ENCODE measurements at places on chromosomes 12 and 14.

GRCh38 chr14:59863806-59864525 is 6.6 kb downstream of the RTN1 start:
- no peak overlapping the region for H3K27ac ChIP-seq
- H3K4me3 ChIP-seq = no peak overlapping the region
- H3K27me3 ChIP-seq = peaks cover 26% of the 10 kb centered on the region
- no peak for DNase-seq
- no peaks in the 10 kb centered on the region for H3K36me3 ChIP-seq

DNA sequence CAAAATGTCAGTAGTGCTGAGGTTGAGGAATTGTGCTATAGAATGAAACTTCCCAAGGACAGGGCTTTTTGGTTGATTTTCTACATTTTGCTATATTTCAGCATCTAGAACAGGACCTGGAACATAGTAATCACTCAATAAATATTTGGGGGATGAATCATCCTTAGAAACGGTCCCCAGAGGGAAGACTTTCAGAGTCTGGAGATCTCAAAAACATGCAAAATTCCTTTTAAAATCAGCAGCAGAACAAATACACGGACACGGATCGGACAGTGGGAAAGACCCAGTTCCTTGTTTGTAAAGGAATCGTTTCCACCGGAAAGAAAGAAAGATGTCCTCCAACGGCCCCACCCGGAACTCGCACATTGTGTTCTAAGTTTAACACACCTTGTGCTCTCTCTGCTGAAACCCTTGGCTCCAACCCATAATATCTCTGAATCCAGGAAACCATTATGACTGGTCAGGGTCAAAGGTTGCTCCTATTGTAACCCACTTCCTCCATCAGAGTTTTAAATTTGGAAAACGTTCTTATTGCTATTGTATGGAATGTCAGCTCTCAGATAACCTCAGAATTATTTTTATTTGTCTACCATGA is 617.2 kb downstream of the MED13L start:
- DNase-seq = no peak
- H3K27ac ChIP-seq = no peak overlapping the region
- no peaks in the 10 kb centered on the region for H3K36me3 ChIP-seq
- H3K27me3 ChIP-seq = no peaks in the 10 kb centered on the region
- H3K4me1 ChIP-seq = no peaks in the 10 kb centered on the region
- no peak overlapping the region for H3K4me3 ChIP-seq

- H3K27me3 ChIP-seq = peaks cover 21% of the 10 kb centered on the region
- no peaks in the 10 kb centered on the region for H3K4me1 ChIP-seq
- H3K36me3 ChIP-seq = no peaks in the 10 kb centered on the region
- DNase-seq = no peak
- H3K27ac ChIP-seq = no peak overlapping the region
Observed at GRCh38 chr14:74634964-74635363, 22.9 kb upstream of the LTBP2 start.

DNA sequence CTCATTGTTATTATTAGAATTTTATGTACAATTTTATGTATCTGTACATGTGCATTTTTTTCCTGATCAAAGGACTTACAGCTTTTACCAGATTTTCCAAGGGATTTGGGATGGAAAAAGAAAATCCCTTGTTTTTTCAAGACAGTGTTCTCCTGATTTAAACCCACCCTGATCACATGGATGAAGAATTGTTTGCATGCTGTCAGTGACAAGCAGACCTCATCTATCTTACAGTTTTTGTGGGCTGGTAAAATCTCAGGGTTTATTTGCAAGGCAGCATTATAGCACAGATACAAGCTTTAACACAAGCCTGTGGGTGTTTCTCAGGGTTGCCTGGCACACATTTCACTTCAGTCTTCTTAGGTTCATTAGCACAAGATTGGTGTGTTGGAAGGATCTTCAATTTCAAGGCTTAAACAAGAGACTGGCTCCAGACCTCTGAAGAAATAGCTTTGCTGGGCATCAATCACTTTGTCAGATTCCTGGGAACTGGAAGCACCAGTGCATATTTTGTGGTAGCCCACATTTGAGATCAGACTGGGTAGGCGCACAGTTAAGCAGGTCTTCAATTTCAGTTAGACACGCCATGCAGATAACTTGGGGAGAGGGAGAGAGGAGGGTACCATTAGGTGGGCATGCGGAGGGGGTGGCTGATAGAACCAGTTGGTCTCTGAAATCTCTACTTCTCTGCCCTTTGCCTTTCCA is 118.0 kb downstream of the TBX5 start:
- no peak for DNase-seq
- no peaks in the 10 kb centered on the region for H3K36me3 ChIP-seq
- H3K27me3 ChIP-seq = no peaks in the 10 kb centered on the region

DNA sequence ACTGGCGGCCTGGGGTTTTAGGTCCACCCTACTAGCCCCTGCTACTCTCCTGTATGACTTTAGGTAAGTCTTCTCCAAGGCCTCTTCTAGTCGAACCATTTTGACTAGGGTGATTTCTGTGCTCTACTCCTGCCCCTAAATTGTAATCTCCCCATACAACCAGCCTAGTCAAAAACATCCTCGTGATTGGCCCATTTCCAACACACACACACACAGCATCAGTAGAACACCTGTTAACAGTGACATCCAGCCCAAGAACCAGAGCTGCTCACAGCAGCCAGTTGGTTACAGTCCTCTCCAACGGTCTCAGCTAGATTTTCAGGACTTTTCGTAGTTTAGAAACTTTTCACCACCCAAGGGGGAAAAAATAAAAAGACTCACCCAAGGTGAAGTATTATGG is 30.9 kb downstream of the NT5DC3 start:
- no peak overlapping the region for H3K27ac ChIP-seq
- H3K36me3 ChIP-seq = peaks cover 6% of the 10 kb centered on the region
- no peaks in the 10 kb centered on the region for H3K27me3 ChIP-seq
- no peak overlapping the region for H3K4me3 ChIP-seq
- H3K4me1 ChIP-seq = no peaks in the 10 kb centered on the region

DNA sequence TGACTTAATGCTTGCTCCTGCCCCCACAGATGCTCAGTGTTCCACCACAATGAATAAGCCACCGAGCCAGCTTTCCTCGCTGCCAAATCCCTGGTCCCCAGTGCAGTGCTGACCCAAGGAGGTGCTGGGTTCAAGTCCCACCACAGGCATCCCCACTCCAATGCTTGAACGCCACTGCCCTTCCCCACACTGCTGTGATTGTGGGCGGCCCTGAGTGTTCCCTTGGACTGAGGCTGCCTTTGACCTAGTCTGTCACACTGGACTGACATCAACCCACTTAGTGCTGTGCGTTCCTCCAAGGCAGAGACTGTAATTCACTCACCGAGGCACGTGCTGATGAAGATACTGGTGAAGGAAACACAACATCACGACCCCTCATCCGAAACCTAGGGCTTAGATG is 83.4 kb upstream of the TMCC3 start:
- no peaks in the 10 kb centered on the region for H3K4me1 ChIP-seq
- H3K36me3 ChIP-seq = no peaks in the 10 kb centered on the region
- peaks cover 3% of the 10 kb centered on the region for H3K27me3 ChIP-seq
- H3K27ac ChIP-seq = no peak overlapping the region
- H3K4me3 ChIP-seq = no peak overlapping the region

DNA sequence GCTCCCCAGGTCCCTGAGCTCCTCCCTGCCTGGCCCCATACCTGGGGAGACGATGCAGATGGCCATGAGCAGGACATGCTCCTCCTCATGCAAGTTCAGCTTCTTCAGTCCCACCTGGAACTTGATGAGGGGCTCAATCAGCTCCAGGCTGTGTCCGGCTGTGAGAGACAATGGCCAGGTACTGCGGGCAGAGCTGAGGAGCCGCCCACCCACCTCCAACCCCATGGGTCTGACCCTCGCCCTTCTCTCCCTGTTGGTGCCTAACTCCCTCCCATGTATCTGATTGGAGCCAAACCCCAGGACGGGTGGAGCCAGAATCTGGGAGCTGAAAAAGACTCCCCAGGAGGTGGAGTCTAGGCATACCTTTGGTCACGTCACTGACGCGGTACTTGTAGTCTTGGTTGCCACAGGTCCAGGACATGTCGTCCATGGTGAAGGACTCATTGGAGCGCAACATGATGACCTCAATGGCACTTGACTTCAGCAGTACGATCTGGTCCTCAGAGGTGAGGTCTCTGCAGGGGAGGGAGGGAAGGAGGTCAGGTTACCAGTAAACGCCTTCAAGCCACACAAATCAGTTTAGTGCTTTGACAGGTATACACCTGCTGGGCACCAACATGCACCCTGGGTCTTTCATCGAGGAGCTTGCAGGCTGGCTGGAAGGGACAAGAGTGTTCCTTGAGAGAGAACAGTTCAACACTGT is 26.7 kb upstream of the HDAC7 start:
- peaks cover 65% of the 10 kb centered on the region for H3K36me3 ChIP-seq
- H3K27me3 ChIP-seq = no peaks in the 10 kb centered on the region
- no peak for DNase-seq

- peaks cover 60% of the 10 kb centered on the region for H3K4me1 ChIP-seq
- no peaks in the 10 kb centered on the region for H3K27me3 ChIP-seq
- H3K27ac ChIP-seq = peak overlapping the region; percentile 59
- H3K36me3 ChIP-seq = peaks cover 46% of the 10 kb centered on the region
- DNase-seq = no peak
- no peak overlapping the region for H3K4me3 ChIP-seq
Observed at GRCh38 chr14:21219561-21220111, 49.6 kb downstream of the HNRNPC start.

DNA sequence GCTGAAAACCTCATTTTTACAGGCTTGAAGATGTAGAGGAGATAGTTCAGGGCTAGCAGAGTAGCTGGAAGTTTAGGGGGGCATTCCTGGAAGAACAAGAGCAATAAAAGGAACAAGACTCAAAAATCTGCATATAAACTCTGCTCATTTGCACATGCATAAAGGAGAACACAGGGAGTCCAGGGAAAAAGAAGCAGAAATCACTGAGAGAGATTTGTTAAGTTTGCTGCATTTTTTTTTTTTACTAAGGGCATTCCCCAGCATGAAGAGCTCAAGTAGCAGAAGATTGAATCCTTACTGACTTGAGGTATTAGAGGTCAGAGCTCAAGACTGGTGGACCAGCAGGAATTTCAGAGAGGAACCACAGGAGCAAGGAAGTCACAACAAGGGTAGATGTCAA is 28.2 kb upstream of the BCL11B start:
- H3K4me1 ChIP-seq = no peaks in the 10 kb centered on the region
- H3K27ac ChIP-seq = no peak overlapping the region
- no peak overlapping the region for H3K4me3 ChIP-seq
- no peak for DNase-seq
- H3K36me3 ChIP-seq = peaks cover 3% of the 10 kb centered on the region

GRCh38 chr14:105847400-105847799 is 321.0 kb downstream of the TMEM121 start:
- H3K27me3 ChIP-seq = peaks cover 2% of the 10 kb centered on the region
- DNase-seq = no peak

GRCh38 chr12:105736498-105736897 is 402.3 kb downstream of the NUAK1 start:
- H3K27ac ChIP-seq = no peak overlapping the region
- H3K27me3 ChIP-seq = peaks cover 2% of the 10 kb centered on the region
- no peaks in the 10 kb centered on the region for H3K4me1 ChIP-seq
- no peaks in the 10 kb centered on the region for H3K36me3 ChIP-seq
- H3K4me3 ChIP-seq = no peak overlapping the region
- DNase-seq = no peak

DNA sequence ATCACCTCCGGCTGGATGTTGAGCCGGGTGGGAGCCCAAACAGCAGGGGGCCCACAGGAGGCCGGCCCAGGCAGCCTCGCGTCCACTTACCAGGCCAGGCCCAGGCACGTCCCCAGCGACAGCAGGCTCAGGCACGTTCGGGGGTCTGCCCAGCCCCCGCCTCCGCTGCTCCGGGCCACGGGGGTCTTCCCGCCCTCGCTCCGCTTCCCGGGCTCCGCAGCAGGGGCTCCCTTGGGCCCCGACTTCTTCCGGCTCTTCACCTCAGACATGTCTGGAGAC is 216 bp downstream of the IKBIP start:
- peaks cover 51% of the 10 kb centered on the region for H3K4me1 ChIP-seq
- DNase-seq = no peak
- peak overlapping the region; percentile 92 for H3K4me3 ChIP-seq
- H3K27ac ChIP-seq = peak overlapping the region; percentile 95
- no peaks in the 10 kb centered on the region for H3K27me3 ChIP-seq
- peaks cover 14% of the 10 kb centered on the region for H3K36me3 ChIP-seq

DNA sequence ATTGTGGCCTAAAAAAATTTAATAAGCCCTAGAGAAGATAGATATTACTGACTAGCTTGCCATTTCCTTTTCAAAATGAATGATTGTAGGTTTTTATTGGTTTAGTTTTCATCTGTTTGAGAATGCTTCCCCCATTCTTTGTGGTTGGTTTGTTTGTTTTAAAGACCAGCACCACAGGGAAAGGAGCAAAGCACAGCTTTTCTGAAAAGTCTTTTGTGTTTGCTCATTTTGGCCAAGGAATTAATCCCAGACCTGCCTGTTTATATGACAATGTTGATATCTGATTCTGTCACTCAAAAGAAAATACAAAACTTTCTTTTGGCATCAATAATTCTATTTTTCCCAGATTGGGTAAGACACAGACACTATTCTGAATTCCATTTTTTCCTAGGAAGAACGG is 312.5 kb upstream of the FLRT2 start:
- no peaks in the 10 kb centered on the region for H3K36me3 ChIP-seq
- no peak overlapping the region for H3K27ac ChIP-seq
- DNase-seq = no peak
- H3K4me1 ChIP-seq = no peaks in the 10 kb centered on the region
- H3K4me3 ChIP-seq = no peak overlapping the region

- peaks cover 3% of the 10 kb centered on the region for H3K36me3 ChIP-seq
- no peaks in the 10 kb centered on the region for H3K27me3 ChIP-seq
- peak overlapping the region; percentile 82 for H3K4me3 ChIP-seq
- no peak overlapping the region for H3K27ac ChIP-seq
- peaks cover 34% of the 10 kb centered on the region for H3K4me1 ChIP-seq
- DNase-seq = peak; percentile 58
Observed at GRCh38 chr12:39620659-39621658, 1.4 kb upstream of the ABCD2 start.

GRCh38 chr12:72082986-72083820 is 144.6 kb downstream of the TPH2 start:
- H3K4me1 ChIP-seq = no peaks in the 10 kb centered on the region
- no peaks in the 10 kb centered on the region for H3K27me3 ChIP-seq
- no peak overlapping the region for H3K27ac ChIP-seq

GRCh38 chr14:102923201-102923924 is 900 bp downstream of the AMN start:
- H3K27me3 ChIP-seq = peaks cover 29% of the 10 kb centered on the region
- DNase-seq = no peak
- no peaks in the 10 kb centered on the region for H3K36me3 ChIP-seq
- H3K4me1 ChIP-seq = no peaks in the 10 kb centered on the region

GRCh38 chr12:3751151-3752095 is 1.5 kb downstream of the CRACR2A start:
- no peaks in the 10 kb centered on the region for H3K27me3 ChIP-seq
- H3K4me1 ChIP-seq = peaks cover 70% of the 10 kb centered on the region
- H3K27ac ChIP-seq = peak overlapping the region; percentile 98
- peak overlapping the region; percentile 94 for H3K4me3 ChIP-seq
- peaks cover 30% of the 10 kb centered on the region for H3K36me3 ChIP-seq

GRCh38 chr14:86626530-86626929 is 1096.6 kb downstream of the FLRT2 start:
- H3K27me3 ChIP-seq = no peaks in the 10 kb centered on the region
- no peaks in the 10 kb centered on the region for H3K36me3 ChIP-seq
- H3K4me3 ChIP-seq = no peak overlapping the region
